ENCODE measurements at places on chromosomes 6 and 20. TPM values are rescaled to one million over a fixed set of nuclear protein-coding genes. Genes with fewer than 3 reads are reported as not detected.
A peak's percentile ranks its signal among the peaks of the same experiment; 100 is the strongest.

TRMT6 gene
- 15.4 TPM for total RNA-seq

CTAGE9 gene
- not detected for total RNA-seq

MAP7 gene
- total RNA-seq: 59.1 TPM

ADGB gene
- not detected for total RNA-seq

TREM1 gene
- total RNA-seq: not detected

PNPLA1 gene
- total RNA-seq: not detected

SLC24A3 gene
- total RNA-seq: 4.7 TPM

ULBP2 gene
- total RNA-seq: 0.13 TPM

DUSP15 gene
- 2.0 TPM for total RNA-seq

POPDC3 gene
- 2.7 TPM for total RNA-seq

- H3K27me3 ChIP-seq: no peaks in the 10 kb centered on the region
- H3K4me3 ChIP-seq: no peak overlapping the region
- no peak for DNase-seq
- H3K4me1 ChIP-seq: peaks cover 5% of the 10 kb centered on the region
- no peak overlapping the region for H3K27ac ChIP-seq
These were observed 64.4 kb downstream of the CHMP4B start for GRCh38 chr20:33875534-33876026.

DNA sequence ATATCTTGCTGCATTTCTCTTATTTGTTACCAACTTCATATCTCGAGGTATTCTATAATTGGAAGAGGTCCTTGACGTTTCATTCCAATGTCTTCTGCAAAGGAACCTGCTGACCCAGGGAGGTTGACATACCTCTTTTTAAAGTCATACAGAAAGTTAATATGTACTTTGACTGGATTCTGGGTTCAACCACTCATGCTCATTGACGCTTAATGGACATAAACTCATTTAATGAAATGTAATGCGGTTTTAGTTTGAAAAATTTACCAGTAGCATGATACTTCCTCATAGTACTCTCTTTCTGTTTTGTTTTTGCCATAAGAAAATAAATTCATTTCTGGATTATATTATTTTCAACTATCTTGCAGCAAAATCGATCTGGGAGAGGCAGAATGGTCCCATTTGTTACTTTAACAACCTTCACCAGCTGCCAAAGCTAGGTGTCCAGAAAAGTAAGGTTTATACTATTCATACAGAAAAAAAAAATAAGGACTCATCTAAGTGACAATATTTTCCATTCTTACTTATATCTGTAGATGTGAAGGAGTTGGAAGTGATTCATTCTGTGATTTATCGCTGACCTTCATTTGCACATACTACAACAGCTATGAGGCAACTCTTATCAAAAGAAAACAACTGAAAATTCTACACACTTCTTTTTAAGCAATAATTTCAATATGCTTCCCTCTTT, 101.6 kb downstream of the ATXN1 start:
- H3K27ac ChIP-seq: no peak overlapping the region
- DNase-seq: no peak
- peaks cover 9% of the 10 kb centered on the region for H3K36me3 ChIP-seq
- H3K4me3 ChIP-seq: no peak overlapping the region

- H3K27ac ChIP-seq: no peak overlapping the region
- no peaks in the 10 kb centered on the region for H3K36me3 ChIP-seq
- peaks cover 55% of the 10 kb centered on the region for H3K27me3 ChIP-seq
- peaks cover 37% of the 10 kb centered on the region for H3K4me1 ChIP-seq
- DNase-seq: no peak
These were observed 194.4 kb downstream of the BMP7 start for GRCh38 chr20:57071954-57072583.

DNA sequence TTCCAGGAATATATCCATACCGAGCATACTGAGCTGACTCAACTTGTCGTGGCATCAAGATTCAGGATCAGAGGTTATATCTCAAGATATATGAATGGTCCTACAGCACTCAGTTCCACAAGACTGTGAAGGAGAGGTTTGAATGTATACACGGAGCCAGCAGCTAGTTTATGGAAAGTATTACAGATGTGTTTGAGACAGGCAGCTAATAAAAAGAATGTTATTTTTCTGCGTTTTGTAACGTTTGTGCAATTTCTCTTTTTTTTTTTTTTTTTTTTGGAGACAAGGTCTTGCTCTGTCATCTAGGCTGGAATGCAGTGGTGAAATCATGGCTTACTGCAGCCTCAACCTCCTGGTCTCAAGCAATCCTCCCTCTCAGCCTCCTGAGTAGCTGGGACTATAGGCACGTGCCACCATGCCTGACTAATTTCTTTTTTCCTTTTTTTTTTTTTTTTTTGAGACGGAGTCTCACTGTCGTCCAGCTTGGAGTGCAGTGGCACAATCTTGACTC, 3.4 kb upstream of the FAM110A start:
- H3K27ac ChIP-seq: no peak overlapping the region
- H3K27me3 ChIP-seq: peaks cover 11% of the 10 kb centered on the region
- peaks cover 17% of the 10 kb centered on the region for H3K4me1 ChIP-seq
- no peak for DNase-seq

GRCh38 chr6:27214126-27214601, 33.3 kb upstream of the PRSS16 start:
- peak overlapping the region; percentile 87 for H3K27ac ChIP-seq
- DNase-seq: peak; percentile 44
- H3K36me3 ChIP-seq: no peaks in the 10 kb centered on the region
- peaks cover 10% of the 10 kb centered on the region for H3K4me1 ChIP-seq
- H3K27me3 ChIP-seq: no peaks in the 10 kb centered on the region
- H3K4me3 ChIP-seq: peak overlapping the region; percentile 95

DNA sequence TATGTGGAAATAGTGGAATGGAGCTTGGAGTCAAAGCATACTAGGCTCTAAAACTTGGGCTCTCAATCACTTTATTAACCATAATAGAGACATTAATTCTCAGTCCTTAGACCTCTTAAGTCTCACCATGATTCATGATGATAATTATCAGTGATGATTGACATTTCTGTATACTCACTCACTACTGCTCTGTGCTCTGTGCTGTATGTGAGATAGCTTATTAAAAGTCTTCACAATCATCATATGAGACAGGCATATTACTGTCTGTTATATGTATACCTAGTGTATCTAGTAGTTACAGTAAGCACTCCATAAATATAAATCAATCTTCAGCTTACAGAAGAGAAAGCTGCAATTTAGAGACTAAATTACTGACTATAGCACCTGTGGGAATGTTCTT, 236.0 kb upstream of the JAG1 start:
- H3K4me3 ChIP-seq: no peak overlapping the region
- no peaks in the 10 kb centered on the region for H3K27me3 ChIP-seq
- DNase-seq: no peak
- peaks cover 19% of the 10 kb centered on the region for H3K4me1 ChIP-seq

DNA sequence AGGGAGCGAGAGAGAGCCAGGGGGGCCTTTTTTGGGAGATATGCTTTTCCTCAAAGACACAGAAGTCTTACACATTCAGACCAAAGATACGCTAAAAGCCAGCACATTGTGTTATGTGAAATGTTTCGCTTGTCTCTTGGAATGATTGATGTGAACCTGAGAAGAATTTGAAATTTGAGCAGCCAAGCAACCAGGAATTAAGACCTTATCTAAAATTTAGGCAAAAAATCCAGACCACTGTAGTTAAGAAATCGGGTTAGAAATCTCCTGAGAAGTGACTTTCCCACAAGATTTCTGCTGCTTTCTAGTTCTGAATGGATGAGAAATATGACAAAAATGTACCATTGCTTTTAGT, 223.2 kb upstream of the GMDS start:
- 0 out of 2 replicates have a peak overlapping the region, but pooled peaks have one; percentile 12 for H3K4me3 ChIP-seq
- no peak for DNase-seq
- H3K4me1 ChIP-seq: peaks cover 35% of the 10 kb centered on the region
- H3K27ac ChIP-seq: no peak overlapping the region
- peaks cover 4% of the 10 kb centered on the region for H3K27me3 ChIP-seq

- H3K36me3 ChIP-seq: peaks cover 5% of the 10 kb centered on the region
- no peak for DNase-seq
- no peak overlapping the region for H3K4me3 ChIP-seq
- H3K4me1 ChIP-seq: peaks cover 11% of the 10 kb centered on the region
These were observed 29.2 kb downstream of the SGK1 start for GRCh38 chr6:134288538-134289203.

- H3K4me3 ChIP-seq: no peak overlapping the region
- no peaks in the 10 kb centered on the region for H3K36me3 ChIP-seq
- DNase-seq: no peak
- peaks cover 26% of the 10 kb centered on the region for H3K4me1 ChIP-seq
- no peaks in the 10 kb centered on the region for H3K27me3 ChIP-seq
These were observed 35.8 kb upstream of the TPD52L1 start for GRCh38 chr6:125117818-125118217.

- H3K27ac ChIP-seq: no peak overlapping the region
- H3K27me3 ChIP-seq: peaks cover 4% of the 10 kb centered on the region
- no peaks in the 10 kb centered on the region for H3K36me3 ChIP-seq
- no peak for DNase-seq
These were observed 27.6 kb downstream of the CD40 start for GRCh38 chr20:46145713-46146112.

DNA sequence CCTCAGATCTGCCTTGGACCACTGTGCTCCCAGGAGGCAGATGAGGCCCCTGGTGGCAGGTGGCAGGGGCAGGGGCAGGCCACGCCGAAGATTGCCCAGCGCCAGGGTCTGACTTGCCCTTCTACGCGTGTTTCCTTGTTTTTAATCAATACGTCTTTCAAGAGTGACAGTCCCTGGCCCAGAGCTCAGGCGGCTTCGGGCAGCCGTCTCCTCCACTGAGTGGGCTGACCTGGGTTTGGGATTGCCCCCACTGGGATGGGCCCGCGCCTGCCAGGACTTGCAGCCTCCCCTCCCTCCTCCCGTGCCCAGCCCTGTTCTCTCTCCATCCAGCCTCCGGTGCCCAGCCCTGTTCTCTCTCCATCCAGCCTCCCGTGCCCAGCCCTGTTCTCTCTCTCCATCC, 21.2 kb downstream of the FRMD1 start:
- H3K27me3 ChIP-seq: no peaks in the 10 kb centered on the region
- H3K36me3 ChIP-seq: no peaks in the 10 kb centered on the region
- H3K4me3 ChIP-seq: no peak overlapping the region
- DNase-seq: no peak
- no peaks in the 10 kb centered on the region for H3K4me1 ChIP-seq

GRCh38 chr20:23019403-23019802, 15.7 kb upstream of the SSTR4 start:
- no peak overlapping the region for H3K4me3 ChIP-seq
- H3K4me1 ChIP-seq: peaks cover 9% of the 10 kb centered on the region

DNA sequence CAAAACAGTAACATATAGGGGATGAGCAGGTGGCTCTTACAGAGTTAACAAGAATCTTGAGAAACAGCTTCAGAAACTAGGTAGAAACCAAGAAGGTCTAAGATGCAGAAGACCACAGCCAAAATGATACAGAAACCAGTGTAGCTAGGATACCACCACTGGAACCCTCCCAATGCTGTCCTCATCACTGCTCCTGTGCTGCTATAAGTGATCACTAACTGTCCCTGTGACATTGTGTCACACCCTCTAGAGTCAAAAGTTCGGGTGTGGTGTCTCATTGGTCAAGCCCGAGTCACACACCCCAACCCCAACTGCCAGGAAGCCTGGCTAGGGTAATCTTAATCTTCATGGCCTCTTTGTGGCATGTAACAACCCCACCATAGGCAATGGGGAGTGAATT, 153.1 kb downstream of the RCAN2 start:
- no peak overlapping the region for H3K4me3 ChIP-seq
- H3K27me3 ChIP-seq: no peaks in the 10 kb centered on the region
- H3K36me3 ChIP-seq: no peaks in the 10 kb centered on the region
- H3K27ac ChIP-seq: no peak overlapping the region
- DNase-seq: no peak
- H3K4me1 ChIP-seq: peaks cover 10% of the 10 kb centered on the region

GRCh38 chr6:31002471-31002870, 7.8 kb upstream of the MUC22 start:
- DNase-seq: no peak
- H3K27ac ChIP-seq: no peak overlapping the region
- no peaks in the 10 kb centered on the region for H3K27me3 ChIP-seq
- no peaks in the 10 kb centered on the region for H3K4me1 ChIP-seq

DNA sequence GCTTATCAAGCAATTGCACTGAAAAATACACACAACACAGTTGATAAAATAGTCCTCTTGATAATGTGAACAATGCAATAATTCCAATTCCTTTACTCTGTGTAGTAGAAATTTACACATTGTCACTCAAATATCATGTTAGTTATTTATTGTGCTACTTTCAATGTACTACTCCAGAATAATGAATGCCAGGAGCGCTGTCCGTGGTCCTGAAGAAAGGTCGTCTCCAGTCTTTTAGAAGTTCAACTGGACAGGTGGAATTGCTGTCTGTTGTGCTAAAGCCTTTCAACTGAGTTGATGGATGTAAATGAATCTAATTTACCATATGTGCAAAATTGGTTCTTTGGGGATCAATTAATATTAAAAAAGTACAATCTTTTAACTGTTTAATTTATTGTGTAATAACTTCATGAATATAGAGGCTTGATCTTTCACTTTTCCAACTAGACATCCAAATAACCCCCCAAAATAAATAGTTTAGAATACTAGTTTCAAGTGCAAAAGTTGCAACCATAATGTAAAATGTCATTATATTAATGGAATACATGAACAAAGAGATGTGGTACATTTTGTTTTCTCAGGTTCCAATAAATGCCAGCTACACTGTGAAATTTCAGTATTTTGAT, 3.2 kb downstream of the GRIK2 start:
- H3K27ac ChIP-seq: no peak overlapping the region
- H3K4me3 ChIP-seq: no peak overlapping the region
- peaks cover 44% of the 10 kb centered on the region for H3K4me1 ChIP-seq
- H3K36me3 ChIP-seq: no peaks in the 10 kb centered on the region
- H3K27me3 ChIP-seq: peaks cover 76% of the 10 kb centered on the region

- peaks cover 2% of the 10 kb centered on the region for H3K36me3 ChIP-seq
- no peaks in the 10 kb centered on the region for H3K27me3 ChIP-seq
These were observed 102.7 kb downstream of the FIG4 start for GRCh38 chr6:109793792-109794191.

All from WTC11 (cell line).